ENCODE measurements at places on chromosomes 6 and 20. TPM values are rescaled to one million over a fixed set of nuclear protein-coding genes. Genes with fewer than 3 reads are reported as not detected.

DNA sequence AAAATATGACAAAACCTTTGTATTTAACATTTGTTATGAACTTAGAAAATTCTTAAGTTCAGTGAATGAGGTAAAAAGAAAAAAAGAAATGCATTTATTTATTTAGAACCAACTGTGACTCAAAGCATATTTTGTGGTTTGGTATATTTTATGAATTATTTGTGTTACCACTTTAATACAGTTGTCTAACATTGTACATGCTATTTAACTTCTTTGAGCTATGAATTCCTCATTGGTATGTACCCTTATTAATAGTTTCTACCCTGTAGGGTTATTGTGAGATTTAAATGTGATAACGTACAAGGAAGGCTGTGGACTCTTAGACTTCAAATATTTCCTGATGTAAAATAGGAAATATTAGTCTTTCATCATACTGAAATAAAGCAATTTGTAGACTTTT is 162.6 kb downstream of the MMUT start:
- DNase-seq, result no peak

DNA sequence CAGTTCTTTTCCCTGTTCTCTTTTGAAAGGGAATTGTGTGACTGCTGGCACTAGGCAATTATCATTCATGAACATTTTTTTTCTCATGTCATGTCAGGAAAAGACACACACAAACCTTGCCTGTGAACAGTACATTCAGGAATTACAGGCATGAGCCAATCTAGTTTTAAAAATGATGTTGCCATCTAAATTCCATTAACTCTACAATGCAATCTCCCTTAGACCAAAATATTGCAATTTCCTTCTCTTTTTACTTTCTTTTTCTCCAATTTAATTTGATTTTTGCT is 127.5 kb upstream of the STMND1 start:
- DNase-seq, result no peak

DNA sequence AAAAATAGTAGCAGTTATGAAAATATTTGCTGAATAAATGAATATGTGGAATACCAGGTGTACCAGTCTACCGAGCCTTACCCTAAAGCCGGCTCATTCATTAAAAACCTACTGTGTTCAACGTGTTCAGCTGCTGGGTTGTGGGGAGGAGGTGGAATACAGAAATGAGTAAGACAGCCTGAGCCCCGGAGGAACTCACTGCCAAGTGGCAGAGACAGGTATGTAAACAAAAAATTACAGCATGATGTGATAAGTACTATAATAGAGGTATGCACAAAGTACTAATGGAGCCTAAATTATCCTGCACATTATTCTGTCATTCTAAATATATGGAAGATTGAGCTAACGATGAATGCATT is 6.8 kb upstream of the ADTRP start:
- no peak for DNase-seq

DNA sequence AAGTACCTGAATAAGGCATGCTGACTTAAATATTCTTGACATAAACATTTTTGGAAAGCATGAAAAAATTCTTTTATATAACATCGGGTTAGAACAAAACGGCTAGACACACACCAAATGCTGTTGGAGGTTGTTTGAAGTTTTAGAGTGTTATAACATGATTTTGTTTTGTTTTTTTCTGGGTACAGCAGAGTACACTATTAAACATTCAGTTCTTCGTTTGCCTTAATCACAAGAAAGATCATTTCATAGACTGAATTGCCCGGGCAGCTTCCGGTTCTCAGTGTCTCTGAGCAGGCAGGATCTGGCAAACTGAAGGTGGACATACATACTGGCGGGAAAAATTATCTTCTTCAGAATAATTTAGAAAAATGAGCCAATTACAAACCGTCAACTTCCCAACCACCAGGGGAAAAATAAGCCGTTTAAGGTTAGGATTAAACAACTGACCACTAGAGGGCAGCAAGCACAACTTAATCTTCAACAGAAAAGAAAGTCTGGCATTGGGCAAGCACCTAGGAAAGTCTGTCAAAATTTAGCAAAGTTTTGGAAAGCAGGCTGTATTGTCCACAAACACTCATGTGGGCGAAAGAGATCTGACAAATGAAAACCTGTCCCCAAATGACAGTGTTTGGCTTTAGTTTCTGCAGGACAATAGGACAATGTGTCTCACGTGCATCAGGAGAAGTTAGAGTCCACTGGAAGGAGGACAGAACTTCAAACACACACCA is 15.0 kb downstream of the ZNF217 start:
- peak; percentile 42 for DNase-seq

DNA sequence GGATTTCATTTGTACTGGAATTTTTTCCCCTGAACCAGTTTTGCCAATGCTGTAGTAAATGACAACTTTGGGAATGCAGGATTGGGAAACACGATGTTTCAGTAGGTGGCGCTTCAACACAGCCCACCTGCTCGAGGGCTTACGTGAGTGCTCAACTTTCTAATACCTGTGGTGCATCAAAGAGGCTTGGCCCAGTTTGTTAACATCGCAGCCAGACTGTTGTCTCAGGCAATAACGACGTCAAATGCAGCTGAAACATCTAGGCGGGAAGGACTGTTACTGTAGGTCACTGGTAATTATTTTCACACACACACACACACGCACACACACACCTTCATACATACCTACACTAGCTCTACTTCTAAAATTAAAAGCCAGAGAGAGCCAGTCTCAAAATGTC is 815.5 kb upstream of the SLC35B3 start:
- peak; percentile 24 for DNase-seq

- DNase-seq, result no peak
Measured at GRCh38 chr6:72328775-72329174, 293.1 kb upstream of the KCNQ5 start.

- DNase-seq, result no peak
Measured at GRCh38 chr6:157333537-157333936, 10.2 kb upstream of the TMEM242 start.

DNA sequence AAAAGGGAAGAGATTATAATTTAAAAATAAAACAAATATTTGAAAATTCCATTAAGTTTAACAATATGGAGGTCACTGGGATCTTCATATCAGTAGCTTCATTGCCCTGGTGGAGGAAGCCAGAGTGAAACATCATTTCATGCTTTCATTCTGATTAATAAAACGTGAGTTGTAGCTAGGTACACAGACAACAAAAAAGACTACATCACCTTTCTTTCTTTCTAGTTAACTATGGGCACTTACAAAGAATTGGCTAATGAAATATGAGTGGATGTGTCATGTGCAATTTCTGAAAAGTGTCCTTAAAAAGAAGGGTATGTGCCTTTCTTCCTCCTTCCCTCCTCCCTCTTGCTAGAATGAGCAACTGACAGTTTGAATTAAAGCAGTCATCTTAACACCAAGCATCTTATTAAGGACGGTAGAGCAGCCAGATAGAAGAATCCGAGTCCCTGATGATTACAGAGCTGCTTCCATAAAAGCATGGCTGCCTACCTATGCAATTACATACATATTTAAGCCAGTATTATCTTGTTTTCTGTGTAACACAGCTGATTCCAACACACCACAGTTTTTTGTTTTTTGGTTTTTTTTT is 3.4 kb downstream of the SERAC1 start:
- DNase-seq, result no peak

DNA sequence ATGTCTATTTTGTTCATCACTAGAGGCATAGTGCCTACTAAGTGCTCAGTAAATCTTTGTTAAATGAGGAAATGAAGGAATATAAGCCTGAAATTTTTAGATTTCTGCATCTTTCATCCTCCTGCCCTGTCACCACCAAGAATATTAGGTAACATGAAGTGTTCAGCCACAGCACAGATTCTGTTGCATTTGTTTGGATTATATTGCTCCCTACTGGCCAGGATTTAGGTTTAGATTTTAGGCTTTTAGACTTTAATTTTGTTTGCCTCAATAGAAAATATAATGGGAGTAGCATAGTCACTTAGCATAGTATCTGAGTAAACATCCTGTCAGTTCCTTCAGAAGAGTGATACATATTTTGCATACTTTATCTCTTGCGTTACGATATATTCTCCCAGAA is 14.2 kb downstream of the FARS2 start:
- no peak for DNase-seq

- DNase-seq, result no peak
Measured at GRCh38 chr20:56848561-56848960, 219.5 kb downstream of the TFAP2C start.

- no peak for DNase-seq
Measured at GRCh38 chr6:158897236-158897635, 78.1 kb upstream of the EZR start.

GRCh38 chr6:163308629-163309440 is 105.7 kb upstream of the QKI start:
- DNase-seq, result no peak

GRCh38 chr6:51152594-51152993 is 333.9 kb downstream of the TFAP2B start:
- DNase-seq, result no peak

- no peak for DNase-seq
Measured at GRCh38 chr20:9565910-9566550, 51.6 kb downstream of the LAMP5 start.

SRSF12 gene
- not detected for total RNA-seq

LIN28B gene
- total RNA-seq, result not detected

ITPR3 gene
- 7.1 TPM for total RNA-seq

CLPSL2 gene
- not detected for total RNA-seq

CRISP2 gene
- not detected for total RNA-seq

SLCO4A1 gene
- 23.0 TPM for total RNA-seq

CABLES2 gene
- total RNA-seq, result 1.3 TPM

DEFB126 gene
- not detected for total RNA-seq

SALL4 gene
- total RNA-seq, result not detected

CST4 gene
- total RNA-seq, result not detected

All from MG63 (cell line).